ENCODE measurements at places on chromosomes 11 and 22.

GRCh38 chr11:10628508-10629236, 60.2 kb upstream of the LYVE1 start:
- DNase-seq = no peak

GRCh38 chr11:69470793-69471728, 10.4 kb upstream of the LINC01488 start:
- no peak for DNase-seq

- no peak for DNase-seq
Observed at GRCh38 chr11:104899226-104899625, 966 bp upstream of the CASP12 start.

DNA sequence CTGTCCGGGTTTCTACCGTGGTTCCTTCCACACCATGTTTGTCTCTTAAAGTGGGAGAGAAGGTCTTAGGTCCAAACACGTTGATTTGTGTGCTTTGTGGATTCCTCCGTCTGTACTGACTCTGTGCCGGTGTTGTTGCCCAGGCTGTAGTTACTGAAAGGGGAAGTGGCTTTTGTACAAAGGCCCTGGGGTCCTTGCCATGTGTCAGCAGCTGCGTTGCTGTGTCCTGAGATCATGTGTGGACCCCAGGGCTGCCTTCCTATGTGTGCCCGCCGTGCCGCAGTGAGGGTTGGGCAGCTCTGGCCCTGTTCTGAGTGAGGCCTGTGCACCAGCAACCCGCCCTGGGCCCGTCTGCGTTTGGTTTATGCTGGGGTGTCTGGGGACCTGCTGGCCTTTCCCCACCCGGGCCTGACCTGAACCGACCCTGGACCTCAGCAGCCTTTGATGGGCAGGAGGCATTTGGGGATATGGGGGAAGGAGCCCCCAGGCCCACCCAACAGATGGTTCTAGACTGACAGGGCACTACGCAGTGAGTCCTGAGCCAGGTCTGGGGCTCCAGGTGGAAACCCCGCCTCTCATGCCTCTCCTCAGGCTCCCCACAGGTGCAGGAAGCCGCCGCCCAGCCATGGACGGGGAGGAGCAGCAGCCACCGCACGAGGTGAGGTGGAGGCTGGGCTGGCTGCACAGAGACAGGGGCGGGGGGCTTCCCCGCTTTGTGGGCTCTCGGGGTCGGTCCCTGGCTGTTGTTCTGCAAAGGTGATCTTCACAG, 6.9 kb downstream of the TRABD start:
- DNase-seq = no peak

GRCh38 chr11:33168709-33169200, 7.5 kb upstream of the CSTF3 start:
- no peak for DNase-seq

DNA sequence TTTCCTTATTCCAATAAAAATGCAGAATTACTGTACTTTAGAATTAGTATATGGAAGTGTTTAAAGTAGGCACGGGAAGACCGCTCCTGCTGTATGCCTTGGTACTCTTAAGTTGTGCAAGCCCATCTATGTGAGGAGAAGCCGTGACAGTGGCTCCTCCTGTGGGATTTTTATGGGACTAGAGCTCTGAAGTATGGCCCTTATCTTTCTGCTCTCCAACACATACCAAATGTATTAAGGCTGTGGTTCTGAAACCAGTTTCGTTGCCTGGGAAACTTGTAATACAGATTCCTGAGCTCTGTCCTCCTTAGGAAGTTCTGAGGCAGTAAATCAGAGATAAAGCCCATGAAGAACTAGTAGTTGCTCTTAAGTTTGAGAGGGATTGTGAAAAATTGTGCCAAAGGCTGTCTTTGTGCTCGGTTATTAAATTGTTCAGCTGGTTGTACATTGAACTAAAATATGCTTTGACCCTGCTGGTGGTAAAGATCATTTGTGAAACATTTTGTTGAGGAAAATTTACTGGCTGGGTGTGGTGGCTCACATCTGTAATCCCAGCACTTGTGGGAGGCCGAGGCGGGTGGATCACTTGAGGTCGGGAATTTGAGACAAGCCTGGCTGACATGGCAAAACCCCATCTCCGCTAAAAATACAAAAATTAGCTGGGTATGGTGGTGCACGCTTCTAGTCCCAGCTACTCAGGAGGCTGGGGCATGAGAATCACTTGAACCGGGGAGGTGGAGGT, 29.3 kb downstream of the RTN3 start:
- DNase-seq = no peak

- DNase-seq = no peak
Observed at GRCh38 chr11:28569106-28569505, 460.9 kb downstream of the METTL15 start.

DNA sequence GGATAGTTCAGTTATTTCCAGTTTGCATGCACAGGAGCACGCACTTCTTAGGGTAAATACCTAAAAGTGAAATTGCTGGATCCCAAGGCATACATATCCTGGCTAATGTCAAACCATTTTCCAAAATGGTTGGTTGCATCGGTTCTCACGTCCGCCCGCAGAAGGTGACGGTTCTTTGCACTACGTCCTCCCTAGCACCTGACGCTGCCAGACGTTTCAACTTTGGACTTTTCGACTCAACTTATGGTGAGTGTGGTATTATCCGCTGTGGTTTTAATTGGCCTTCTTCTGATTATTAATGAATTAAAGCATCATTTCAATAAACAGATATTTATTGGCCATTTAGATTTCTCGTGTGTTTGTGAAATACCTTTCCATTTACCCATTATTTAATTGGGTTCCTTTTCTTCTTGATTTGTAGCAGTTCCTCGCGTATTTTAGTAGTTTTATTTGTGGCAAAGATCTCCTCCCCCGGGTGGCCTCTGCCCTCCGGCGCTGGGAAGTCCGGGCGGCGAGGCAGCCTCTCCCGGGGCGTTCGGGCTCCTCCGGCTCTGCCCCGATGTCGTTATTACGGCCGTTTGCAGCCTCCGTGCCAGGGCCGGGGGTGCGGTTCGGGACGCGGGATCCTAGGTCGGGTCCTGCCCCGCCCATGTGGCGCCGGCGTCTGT, at the start of gene JHY:
Gene JHY, plus strand, starts transcription at position 571 of the 668 bp plus-strand sequence. CDS start 3,091 bp downstream, outside the sequence.
- no peak for DNase-seq

- no peak for DNase-seq
Observed at GRCh38 chr11:64064374-64065140, 28.8 kb downstream of the FLRT1 start.

GRCh38 chr22:19607192-19608002, 83.2 kb upstream of the CLDN5 start:
- DNase-seq = no peak

GRCh38 chr11:27317751-27318150, 45.3 kb downstream of the CCDC34 start:
- DNase-seq = no peak

DNA sequence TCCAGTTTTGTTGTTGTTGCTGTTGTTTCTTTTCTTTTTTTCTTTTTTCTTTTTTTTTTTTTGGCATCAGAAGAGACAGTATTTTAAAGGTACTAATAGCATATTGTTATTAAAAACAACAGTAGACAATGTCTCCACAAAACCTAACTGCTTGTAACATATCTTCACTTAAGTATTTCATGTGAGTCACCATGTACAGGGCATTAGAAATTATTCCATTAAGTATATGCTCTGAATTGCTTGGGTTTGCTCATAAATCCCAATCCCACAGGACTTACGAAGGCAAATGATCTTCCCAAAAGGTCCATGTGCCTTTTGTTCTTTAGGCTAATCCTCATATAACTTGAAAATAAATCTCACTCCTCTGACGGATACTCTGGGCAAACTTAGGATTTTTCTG, 35.9 kb downstream of the MAP6 start:
- DNase-seq = no peak

DNA sequence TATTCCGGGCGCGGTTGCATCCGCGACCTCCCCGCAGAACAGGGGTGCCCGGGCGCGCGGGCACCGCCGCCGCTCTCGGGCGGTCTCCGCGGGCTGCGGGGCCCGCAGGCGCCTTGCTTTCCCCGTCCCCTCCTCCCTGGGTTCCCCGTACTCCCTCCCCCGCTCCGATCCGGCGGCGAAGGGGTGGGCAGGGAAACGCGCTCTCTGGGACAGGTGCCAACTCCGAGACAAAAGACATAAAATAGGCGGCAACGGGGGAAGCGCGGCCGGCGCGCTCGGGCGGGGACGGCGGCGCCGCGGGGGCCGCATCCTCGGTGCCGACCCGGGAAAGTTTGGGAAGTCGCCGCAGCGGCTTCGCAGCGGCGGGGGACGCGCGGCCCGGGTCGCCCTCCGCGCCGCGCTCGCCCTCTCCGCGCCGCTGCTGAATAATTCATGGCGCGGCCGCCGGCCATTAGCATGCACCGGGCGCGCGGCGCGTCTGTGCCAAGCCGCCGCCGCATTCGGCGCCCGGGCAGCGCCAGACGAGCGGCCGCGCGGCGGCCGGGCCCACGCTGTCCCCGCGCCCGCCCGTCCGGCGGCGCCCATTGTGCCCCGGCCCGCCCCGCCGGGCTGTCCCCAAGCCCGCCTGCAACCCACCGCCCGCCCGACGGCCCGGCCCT, 78.7 kb upstream of the PPARA start:
- DNase-seq = peak; percentile 52

- DNase-seq = no peak
Observed at GRCh38 chr11:10617551-10617950, 49.1 kb upstream of the LYVE1 start.

DNA sequence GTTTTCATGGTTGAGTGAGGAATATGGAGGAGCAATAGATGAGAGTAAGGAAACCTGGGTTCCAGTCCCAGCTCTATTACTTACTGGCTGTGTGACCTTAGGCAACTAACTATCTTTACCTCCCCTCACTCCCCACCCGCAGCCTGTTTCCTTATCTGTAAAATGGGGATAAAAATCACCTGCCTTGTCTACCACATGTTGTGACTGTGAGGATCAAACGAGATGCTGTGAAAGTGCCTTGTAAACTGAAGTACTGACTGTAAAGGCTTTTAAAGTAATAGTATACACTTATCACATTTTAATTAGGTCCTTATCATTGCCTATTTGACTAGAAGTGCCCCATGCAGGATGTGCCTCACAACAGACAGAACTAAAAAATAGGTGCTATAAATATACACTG, 18.9 kb upstream of the PPP2R1B start:
- no peak for DNase-seq

- DNase-seq = no peak
Observed at GRCh38 chr11:68651208-68651984, 32.9 kb upstream of the GAL start.

GRCh38 chr11:3645552-3645951, 624 bp downstream of the ART1 start:
- no peak for DNase-seq

DNA sequence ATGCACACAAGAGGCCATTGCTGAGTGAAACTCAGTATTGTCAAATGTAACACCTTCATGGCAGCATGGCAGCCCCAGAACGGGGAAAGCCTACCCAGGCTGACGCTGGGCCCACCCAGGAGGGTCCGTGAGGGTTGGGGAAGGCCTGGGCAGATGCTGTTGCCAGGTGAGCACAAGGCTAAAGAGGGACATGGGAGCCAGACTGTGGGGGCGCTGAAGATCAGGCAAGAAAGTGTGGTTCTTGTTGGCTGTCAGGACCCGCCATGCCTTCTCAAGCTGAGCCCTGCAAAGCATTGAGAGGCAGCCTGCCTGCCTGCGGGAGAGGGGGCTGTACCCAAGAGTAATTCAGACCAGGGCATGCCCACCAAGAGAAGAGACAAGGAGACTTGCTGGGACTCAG, 85.0 kb upstream of the PITPNB start:
- DNase-seq = no peak

DNA sequence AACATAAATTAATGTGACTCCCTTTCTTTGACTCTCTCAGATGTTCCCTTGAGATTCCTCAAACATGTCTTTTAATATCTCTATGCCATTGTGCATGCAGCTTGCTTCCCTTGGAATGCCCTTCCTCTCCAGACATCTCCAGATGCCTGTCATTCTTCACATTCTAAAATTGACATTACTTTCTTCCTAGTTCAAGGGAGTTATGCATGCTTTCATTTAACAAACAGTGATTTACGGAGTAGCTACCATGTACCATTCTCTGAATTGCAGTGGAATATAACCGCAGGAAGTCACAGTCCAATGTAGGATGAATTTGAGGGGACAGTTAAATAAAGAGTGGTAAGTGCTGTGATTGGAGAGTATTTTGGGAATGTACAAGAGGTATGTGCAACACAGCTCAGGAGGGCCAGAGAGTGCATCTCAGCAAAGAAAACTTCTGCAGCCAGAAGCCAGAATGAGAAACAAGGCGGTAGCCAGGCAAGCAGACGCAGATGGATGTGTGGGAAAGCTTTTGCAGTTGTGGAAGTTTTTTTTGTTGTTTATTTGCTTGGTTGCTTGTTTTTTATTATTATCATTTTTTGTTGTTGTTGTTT, 18.7 kb downstream of the MMP10 start:
- DNase-seq = no peak

- no peak for DNase-seq
Observed at GRCh38 chr11:60370252-60370810, 8.0 kb upstream of the MS4A7 start.

DNA sequence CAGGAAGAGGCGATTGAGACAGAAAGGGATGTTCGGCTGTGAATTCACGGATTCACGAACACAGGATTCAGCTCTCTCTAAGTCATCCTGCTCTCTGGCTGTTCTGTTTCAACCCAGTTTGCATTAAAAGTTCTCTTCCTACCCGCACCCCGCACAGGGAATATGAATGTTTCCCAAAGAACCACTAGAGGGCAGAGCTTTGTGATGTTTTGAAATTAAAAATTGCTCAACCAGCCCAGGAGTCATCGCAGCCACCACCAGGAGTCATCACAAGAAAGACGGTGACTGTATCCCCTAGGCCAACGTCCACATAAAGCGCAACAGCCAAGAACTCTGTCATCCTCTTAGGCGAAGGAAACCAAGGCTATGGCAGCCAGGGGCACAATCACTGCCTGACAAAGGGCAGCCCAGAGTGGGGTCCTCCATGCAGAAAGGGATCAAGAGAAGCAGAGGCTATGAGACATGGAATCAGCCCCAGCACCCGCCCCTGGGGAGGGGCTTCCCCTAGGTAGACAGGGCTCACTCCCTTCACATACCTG, 122.4 kb downstream of the WT1 start:
- no peak for DNase-seq

GRCh38 chr22:43919106-43919973, 4.3 kb upstream of the PNPLA3 start:
- no peak for DNase-seq

DNA sequence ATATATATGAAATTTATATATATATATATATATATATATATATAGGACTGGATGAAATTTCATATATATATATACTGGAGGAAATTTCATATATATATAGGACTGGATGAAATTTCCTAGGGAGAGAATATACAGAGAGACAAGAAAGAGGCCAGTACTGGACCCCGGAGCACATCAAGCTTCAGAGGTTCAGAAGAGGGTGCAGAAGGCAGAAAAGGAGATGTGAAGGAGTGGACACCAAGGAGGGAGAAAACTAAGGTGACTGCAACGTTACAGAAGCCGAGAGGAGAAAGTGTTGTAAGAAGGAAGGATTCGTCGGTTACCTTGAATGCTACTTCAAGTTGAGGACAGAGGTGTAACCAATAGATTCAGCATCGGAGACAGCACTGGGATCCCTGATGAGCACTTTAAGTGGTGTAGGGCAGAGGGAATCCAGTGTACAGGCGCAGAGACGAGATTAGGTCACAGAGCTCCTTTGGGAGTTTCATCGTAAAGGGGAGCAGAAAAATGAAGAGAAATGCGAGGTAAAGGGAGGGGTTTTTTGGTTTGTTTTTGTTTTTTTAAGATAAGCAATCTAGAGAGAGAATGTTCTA, 8.5 kb upstream of the TPH1 start:
- no peak for DNase-seq

- DNase-seq = no peak
Observed at GRCh38 chr11:3055891-3056290, 1.3 kb downstream of the CARS1 start.

- DNase-seq = no peak
Observed at GRCh38 chr11:114174712-114175495, 115.4 kb downstream of the ZBTB16 start.
